Lung (tissue), 17 donors: ENCODE measurements at places on chromosomes 12 and 14.

DNA sequence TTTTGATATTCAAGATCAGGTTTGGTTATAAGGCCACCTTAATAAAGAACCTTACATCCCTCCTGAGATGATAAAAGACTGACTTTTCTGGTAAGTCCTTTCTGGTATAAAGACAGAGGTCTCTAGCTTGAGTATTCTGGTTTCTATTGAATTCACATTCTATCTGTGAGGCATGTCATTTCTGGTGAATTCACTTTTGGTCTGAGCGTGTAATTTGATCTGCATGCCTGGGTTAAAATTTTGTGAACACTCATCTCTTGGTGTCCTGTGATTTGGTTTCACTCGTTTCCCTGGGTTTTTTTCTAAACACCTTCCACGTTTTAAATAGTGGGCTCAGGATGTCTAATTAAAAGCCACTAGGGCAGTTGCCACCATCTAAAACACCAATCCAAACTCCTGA, 12.2 kb downstream of the EIF5 start:
- DNase-seq, result no peak

DNA sequence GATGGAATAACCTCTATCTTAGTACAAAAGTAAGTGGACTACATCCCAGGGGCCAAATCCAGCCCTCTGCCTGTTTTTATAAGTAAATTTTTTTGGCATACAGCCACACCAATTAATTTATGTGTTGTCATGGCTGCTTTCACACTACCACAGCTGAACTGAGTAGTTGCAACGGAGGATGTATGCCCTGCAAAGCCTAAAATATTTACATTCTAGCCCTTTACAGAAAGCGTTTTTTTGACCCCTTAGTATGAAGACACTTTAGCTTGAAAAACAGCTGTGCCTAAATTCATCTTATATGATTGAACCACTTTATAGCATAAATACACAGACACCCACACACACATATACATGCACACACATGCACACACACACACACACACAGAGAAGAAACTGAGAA, 501.6 kb downstream of the EGLN3 start:
- peak; percentile 81 for DNase-seq

DNA sequence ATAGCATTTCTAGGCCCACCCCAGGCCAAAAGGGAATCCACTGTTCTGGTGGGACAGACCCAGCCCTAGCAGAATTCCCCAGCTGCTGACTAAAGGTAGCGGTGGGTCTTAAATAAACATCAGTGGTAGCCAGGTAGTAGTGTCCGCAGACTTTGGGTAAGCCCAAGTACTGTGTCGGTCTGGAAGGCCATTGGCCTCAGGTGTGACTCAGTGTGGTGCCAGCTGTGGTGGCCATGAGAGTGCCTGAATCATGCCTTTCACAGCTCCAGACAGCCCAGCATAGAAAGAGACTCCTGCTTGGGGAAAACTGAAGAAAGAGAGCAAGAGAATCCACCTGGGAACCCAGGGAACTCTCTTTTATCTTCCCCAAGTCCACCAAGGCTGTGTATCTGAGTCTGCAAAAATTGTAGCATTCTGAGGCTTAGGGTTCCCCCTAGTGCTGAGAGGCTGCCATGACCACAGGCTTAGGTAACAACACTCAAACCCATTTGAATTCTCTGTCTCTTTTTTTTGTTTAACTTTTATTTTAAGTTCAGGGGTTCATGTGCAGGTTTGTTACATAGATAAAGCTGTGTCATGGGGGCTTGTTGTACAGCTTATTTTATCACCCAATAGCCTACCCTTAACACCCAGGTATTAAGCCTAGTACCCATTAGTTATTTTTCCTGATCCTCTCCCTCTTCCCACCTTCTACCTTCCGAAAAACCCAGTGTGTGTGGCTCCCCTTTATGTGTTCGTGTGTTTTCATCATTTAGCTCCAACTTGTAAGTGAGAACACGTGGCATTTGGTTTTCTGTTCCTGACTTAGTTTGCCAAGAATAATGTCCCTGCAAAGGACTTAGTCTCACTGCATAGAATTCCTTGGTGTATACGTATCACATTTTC, 16.7 kb upstream of the CD163L1 start:
- DNase-seq, result peak; percentile 62

DNA sequence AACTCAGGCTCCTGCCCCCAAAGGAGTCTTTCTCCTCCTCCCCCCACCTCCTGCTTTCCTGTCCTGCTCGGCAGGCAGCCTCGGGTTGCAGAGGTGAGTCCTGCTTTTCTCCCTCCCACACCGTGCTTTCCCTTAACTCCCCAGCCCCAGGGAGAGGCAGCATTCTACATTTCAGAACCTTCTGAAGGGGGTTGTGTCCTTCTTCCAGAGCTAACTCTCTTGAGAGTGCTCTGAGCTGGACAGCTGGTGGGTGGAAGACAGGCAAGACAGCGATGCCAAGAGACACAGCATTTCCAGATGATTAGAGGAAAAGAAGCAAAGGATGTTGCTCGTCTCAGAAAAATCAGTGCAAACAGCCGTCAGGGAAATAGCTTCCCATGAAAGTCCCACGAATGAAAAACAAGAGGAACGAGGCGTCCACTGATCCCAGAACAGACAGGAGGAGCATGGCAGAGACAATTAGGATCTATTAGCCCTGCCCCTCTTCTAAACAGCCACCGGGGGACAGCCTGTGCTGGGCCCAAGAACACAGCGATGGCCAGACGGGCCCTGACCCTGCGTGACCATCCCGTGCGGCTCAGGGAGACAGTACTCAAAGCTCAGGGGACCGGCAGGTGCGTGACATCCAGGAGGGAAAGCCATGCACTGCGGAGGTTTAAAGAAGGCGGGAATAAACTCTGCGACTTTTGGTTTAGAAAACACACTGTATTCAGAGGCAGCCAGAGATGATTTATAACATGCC, 216.5 kb upstream of the RTL1 start:
- peak; percentile 30 for DNase-seq

DNA sequence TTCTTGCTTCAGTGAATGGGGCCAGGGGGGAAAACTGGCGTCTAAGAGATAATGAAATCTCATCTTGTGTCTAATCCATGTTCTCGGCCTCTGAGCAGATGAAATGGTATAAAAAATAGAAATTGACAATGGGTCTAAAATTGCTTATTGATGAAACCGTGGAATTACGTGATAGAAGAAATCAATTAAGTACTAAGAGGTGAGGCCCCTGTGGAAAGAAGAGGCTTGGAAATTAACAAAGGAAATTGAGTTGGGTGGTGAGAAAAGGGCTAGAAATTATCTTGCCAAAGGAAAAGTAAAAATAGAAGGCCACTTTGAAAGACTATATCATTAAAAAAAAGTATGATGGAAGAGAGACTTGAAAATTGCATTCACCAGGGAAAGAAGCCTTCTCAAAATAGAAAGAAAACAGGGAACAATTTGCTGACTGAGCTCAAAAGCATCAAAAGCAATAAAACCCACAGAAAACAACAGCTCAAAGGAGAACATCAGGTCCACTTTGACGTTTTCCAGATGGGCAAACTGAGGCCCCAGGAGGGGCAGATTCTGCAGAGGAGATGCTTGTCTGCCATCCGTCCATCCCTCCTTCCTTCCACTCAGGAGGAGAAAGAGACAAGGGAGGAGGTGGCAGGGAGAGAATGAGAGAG, 226.1 kb upstream of the RTL1 start:
- no peak for DNase-seq

DNA sequence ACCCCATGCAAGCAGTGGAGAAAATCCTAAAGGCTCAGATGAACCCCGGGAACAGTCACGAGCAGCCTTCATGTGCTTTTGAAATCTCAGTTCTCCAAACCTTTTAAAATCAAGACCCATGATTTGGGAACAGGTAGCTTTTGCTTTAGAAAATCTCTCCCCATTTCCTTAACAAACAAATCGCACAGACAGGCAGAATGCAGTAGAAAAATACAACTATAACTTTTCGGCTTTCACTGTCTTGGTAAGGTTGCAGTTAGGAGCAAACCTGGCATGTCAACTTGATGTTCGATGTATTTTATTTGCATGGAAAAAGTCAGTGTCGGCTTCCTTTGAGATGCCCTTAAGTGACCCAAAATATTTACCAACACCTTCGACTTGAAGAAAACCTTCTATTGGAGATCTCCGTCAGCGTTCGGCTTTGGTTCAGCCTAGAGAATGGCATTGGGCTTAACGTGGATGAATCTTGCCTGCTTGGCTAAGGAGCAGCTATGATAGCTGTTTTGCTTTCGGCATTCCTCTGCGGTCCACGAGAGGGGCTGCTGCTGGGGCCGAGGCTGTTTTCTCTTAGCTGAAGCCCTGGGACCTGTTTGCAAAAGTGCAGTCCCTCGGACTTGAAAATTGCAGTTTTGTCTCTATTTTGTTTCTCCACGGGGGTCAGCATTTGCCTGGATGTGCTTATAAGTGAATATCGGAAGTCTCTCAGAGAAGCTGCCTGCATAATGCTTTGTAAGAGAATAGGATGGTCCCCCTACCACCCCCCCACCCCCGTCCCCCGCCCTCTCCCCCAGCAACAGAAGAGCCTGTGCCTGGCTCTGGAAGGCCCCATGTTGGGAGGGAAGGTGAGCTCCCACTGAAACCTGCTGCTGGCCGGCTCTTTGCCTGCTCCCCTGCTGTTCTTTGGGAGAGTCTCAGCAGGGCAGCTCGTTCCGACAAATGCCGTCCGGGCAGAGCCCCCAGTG, 122.8 kb downstream of the AACS start:
- DNase-seq, result no peak

DNA sequence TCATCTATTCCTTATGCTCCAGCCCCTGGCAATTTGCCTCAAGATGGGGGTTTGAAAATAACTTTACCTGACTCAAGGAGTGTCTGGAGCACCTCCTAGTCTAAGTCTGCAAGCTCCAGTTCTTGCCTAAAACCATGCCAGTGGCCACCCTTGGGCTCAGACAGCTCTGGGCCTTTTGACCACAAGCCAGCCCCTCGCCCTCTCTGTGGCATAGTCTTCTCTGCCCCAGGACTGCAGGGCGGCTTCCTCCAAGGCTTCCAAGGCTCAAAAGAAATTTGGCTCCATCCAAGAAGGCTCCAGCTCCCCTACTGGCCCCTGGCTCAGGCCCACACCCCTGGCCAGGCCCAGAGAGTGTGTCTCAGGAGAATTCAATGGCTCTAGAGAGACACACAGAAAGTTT, 14.8 kb downstream of the ACVRL1 start:
- no peak for DNase-seq

DNA sequence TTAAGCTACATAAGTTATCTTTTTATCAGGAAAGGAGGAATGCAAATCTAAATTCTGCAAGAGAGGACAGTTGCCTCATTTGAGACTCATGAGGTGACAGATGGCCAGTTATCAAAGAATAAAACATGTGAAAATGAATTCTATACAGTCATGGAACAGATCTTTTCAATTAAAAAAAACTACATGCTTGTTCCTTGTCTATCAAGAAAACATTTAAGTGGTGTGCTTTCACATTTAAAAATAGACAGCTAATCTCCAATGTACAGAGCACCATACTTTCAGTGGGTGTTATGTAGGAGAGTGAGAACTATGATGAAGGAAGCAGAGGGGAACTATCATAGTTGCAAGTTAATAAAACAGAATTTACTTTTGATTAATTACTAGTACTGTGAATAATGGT, 76.7 kb upstream of the TTC7B start:
- no peak for DNase-seq

- no peak for DNase-seq
These were observed 259.1 kb upstream of the FKBP4 start for GRCh38 chr12:2535583-2536204.

DNA sequence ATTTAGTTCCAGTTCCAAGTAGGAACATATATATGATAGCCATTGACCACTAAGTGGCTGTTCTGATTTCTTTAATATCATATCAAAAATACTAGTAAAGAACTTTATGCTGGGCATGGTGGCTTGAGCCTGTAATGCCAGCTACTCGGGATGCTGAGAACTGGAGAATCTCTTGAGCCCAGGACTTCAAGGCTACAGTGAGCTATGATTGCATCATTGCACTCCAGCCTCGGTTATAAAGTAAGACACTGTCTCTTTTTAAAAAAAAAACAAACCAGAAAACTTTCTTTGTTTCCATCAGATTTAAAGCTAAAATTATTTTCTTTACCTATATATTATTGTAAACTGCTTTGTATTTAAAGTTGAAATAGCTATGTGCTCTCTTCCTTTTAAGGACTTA, 127.0 kb downstream of the SCAF11 start:
- peak; percentile 7 for DNase-seq

DNA sequence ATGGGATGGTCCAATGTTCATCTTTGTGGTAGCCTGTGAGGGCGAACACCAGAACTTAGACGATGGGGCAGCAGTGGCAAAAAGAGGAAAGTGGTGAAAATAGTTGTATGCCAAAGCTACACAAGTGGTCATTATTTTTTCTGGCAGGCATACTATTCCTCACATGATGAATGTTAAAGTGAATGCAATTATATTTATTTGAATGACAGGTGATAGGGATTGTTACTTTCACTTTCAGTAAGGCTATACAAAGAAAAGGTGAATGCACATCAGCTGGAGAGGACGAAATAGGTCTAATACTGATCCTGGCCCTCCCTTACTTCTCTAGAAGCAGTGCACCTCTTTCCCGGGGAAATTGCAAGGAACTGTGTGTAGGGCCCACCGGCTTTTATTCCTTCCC, 470.1 kb downstream of the TMTC2 start:
- no peak for DNase-seq

GRCh38 chr12:114757684-114758325, 73.8 kb upstream of the TBX3 start:
- DNase-seq, result no peak

GRCh38 chr14:88904864-88905263, 80.4 kb downstream of the TTC8 start:
- DNase-seq, result no peak

GRCh38 chr14:102588821-102589220, 3.6 kb upstream of the RCOR1 start:
- no peak for DNase-seq

DNA sequence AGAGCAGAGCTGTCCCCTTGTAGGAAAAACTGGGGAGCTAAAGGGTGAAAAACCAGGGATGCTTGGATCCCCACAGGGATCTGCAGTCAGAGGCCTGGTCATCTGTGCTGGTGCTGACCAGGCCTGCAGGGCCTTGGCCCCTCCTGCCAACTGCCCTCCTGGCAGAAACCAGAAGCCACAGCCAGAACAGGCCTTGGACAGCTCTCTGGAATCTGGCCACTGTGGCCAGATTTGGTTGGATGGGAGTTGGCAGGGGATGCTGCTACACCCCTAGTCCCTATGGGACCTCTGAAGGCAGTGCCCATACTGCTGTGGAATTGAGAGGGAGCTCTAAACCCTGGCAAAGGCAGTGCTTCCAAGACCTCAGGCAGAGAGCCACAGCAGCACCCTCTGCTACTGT, 9.2 kb upstream of the GPX2 start:
- no peak for DNase-seq

- DNase-seq, result no peak
These were observed 63.1 kb upstream of the SOX5 start for GRCh38 chr12:24012528-24012927.
